ENCODE measurements at places on chromosomes 7 and 10.

GRCh38 chr10:84428711-84429110 is 100.3 kb downstream of the CCSER2 start:
- DNase-seq, result no peak

GRCh38 chr10:4902571-4903011 is 60.6 kb upstream of the AKR1C1 start:
- peak; percentile 5 for DNase-seq

DNA sequence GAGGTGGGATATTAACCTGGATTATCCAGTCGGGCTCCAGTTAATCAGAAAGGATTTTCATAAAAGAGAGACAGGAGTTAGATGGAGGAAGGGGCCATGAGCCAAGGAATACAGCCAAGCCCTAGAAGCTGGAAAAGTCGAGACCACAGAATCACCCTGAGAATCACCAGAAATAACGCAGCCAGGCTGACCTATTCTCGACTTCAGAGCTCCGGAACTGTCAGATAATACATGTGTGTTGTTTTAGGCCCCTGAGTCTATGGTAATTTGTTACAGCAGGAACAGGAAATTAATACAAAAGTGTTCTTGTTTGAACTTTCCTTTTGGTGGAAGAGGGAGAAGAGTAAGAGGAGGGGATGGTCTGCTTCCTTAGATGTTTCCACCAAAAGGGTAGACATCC is 208.1 kb downstream of the JCAD start:
- DNase-seq, result no peak

DNA sequence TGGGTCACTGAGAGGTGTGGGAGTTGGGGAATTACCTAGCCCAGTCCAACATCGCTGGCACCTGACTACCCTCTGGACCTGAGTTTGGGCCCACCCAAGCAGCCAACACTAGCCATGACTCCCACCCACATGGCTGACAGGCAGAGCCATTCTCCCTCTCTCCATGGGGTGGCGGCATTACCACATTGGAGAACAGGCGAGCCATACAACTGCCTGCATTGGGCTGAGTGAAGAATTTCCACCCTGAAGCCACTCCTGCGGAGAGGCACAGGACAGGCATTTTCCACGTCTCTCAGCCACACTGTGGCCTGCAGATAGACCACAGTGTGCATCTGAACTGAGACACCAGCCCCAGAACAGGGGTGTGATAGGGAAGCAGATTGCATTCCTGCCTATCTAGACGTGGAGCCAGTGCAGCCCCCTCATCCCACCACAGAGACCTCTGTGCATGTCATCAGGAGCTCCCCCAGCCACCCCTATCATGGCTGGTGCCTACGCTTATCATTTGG is 58.2 kb upstream of the ANTXRL start:
- DNase-seq, result peak; percentile 55

- no peak for DNase-seq
Observed at GRCh38 chr7:2928613-2929311, 84.7 kb upstream of the GNA12 start.

DNA sequence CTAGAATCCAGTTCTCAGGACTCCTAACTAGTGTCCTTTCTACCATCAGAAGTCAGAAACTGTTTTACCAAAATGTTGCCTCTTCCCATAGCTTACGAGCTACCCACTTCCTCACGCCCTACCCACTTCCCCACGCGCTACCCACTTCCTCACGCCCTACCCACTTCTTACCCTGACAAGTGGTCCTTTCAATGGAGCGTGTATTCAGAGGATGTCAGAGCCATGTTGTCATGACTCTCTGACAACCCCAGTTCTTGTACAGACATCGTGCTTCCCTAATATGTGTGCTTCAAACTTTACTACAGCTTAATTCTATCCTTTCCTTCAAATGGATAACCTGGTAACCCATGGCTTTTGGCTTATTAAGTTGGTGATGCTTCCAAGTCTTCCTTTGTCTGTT is 84.8 kb upstream of the PHF14 start:
- DNase-seq, result no peak

DNA sequence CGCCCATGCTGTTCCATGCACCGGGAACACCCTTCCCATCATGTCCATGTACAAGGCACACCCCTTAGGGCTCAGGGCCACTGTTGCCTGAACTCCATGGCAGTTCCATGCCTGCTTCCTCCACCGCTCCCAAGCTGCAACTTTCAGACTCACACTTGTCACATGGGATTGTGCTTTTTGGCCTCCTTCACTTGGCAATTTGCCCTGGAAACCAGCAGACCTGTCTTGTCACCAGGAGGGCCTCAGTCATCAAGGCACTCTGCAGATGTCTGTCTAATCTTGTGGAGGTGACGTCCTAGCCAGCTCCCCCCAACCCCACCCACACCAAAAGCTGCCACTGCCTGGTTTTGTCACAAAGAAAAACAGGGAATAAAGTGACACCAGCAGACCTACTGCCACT is 47.5 kb downstream of the CARD11 start:
- no peak for DNase-seq

GRCh38 chr10:129335396-129335795 is 131.6 kb upstream of the MGMT start:
- DNase-seq, result no peak

DNA sequence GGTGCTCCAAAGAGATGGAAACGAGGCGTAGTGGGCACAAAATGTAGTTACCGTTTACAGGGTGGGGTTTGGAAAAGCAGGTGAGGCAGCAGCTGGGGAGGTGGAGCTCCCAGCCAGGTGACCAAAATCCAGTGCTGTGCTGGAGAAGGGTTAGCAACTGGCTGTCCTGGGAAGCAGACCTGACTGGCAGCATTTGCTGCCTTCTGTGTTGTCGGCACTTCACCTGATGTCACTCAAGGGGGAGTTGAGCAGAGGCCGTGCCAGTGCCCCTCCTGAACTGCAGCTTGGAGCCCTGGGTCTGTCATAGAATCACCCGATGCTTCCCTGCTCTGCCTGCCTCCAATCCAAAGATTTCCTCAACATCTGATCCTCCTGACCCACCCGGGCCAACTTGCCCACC is 12.8 kb downstream of the GCK start:
- no peak for DNase-seq

- DNase-seq, result no peak
Observed at GRCh38 chr7:106464651-106465050, 179.9 kb upstream of the NAMPT start.

- peak; percentile 48 for DNase-seq
Observed at GRCh38 chr7:20399521-20399920, 68.8 kb downstream of the ITGB8 start.

- DNase-seq, result peak; percentile 32
Observed at GRCh38 chr7:66505531-66506451, 122.9 kb upstream of the KCTD7 start.

DNA sequence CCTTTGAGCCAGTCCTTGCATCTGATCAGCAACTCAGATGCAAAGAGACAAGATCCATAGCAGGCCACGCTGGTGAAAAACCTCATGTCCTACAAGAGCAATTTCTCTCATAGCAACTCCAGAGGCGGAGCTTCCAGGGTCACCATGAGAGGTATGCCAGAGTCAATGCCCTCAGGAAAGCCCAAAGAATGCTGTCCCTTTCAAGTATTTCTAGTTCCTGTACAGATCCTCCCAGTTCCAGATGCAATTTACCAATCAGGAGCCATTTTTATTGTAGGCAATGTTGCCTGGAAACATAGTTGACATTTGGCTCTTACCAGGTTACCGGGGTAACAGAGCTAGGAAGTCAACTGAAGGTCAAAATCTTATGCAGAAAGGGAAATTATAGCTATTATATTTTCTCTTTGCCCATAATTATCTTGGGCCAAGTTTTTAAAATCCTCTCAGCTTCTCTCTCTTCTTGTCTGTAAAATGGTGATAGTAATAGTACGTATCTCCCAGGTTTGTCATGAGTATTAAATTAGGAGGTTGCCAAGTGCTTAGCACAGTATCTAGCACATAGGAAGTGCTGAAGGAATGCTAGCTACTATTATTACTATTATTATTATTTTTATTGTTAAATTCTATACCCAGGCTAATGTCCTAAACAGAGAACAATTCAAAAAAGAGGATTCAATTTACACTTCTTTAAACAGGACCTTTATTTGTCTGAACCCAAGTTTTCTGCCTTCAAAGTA is 46.3 kb upstream of the TM9SF3 start:
- DNase-seq, result no peak

- DNase-seq, result peak; percentile 77
Observed at GRCh38 chr10:24722676-24723385, 856 bp downstream of the ARHGAP21 start.

DNA sequence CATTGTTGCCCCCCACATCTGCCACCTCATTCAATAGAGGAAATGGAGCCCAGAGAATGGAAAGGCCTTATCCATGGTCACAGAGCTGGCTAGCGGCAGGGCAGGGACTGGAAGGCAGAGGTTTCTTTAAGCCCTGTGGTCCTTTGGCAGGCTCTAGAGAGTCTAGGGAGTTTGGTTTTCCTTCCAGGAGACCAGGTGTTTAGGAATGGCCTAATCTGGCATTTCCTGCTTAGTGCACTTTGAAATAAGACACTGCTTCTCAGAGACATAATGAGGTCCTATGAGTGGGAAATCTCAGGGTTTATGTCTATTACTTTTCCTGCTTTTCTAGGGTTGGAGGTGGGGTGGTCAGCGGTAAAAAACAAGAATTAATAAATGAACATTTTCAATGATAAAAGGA is 6.1 kb downstream of the MARVELD1 start:
- DNase-seq, result no peak

- peak; percentile 49 for DNase-seq
Observed at GRCh38 chr7:81676105-81676811, 93.6 kb downstream of the HGF start.

DNA sequence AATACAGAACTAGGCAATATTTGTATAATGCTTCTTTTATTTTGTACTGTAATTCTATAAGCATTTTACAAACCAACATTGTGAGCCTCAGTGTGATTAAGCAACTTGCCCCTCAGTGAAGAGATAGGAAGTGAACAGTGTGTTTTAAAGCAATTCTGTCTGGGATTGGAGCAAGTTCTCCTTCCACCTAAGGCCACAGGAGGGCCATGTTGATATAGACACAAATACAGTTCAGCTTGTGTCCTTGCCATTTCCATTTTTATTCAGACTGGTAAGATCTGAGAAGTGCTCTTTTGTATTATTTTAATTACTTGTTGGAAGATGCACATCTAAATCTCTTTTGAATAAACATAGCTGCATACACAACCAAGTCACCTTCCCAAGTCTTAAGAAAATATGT is 416.3 kb upstream of the COBL start:
- no peak for DNase-seq

GRCh38 chr10:96675846-96676245 is 44.5 kb downstream of the PIK3AP1 start:
- DNase-seq, result no peak

DNA sequence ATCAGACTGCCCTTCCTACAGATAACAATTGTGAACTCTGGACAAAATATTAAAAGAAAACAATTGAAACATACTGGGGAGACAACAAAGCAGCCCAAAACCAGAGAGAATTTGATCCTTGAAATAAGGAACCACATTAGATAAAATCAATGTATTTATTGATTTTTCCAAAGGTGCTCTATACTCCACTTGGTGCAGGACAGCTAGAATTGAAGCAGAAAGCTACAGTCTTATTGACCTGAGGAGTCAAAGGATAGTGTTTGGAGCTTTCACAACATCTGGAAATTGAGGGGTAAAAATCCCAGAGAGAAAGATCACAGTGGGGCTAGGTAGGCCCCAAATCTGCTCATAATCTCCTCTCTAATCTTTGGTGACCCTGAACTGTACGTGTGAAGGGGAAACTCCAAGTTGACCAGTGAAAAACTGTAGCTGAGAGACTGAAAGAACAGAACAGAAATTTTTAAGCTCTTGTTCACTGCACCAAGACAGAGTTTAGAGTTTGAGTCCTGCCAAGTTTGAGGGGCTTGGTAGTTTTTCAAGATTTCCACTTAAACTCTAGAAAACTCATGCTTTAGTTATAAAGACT is 70.2 kb downstream of the SAMD9 start:
- no peak for DNase-seq

GRCh38 chr7:151185762-151186639 is 1.0 kb downstream of the ASB10 start:
- DNase-seq, result no peak

GRCh38 chr7:15780271-15780670 is 93.8 kb upstream of the MEOX2 start:
- DNase-seq, result peak; percentile 3

DNA sequence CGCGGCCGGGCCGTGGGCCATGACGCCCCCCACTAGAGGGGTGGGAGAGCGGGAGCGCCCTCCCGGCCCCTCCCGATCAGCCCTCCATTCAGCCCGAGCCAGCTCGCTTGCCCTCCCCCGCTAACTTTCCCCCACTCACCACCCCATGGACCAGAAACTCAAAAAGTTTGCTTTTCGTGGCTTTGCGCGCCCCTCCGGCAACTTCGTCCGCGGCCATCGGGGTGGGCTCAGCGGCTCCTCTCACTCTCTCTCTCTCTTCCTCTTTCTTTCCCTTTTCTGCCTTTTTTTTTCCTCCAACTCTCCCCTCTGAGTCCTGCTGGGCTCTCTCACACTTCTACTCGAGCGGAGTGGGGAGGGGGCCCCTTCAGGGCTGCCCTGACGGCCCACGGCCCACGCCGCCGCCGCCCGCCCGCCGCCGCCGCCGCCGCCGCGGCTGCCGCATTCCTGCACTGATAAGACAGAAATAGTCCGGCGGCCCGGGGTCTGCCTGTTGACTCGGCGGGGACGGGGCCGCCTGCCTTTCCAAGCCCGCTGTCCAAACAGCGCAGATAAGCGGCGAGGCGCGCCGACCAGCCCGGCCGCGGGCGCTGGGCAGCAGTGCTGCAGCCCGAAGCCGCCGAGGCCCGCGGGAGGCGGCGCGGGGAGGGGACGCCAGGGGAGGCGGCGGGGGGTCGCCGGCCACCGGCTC is at the start of gene SMARCD3:
Gene SMARCD3 (minus strand): TSS at position 349 of the 688 bp plus-strand sequence. CDS start 132 bp downstream, at position 217.
- DNase-seq, result peak; percentile 64
